ENCODE measurements at places on chromosomes 7 and 10.

GRCh38 chr10:8659982-8660381, 605.5 kb downstream of the GATA3 start:
- no peak overlapping the region for H3K4me3 ChIP-seq
- DNase-seq, result no peak
- no peaks in the 10 kb centered on the region for H3K4me1 ChIP-seq
- no peak overlapping the region for H3K27ac ChIP-seq

- H3K27me3 ChIP-seq, result no peaks in the 10 kb centered on the region
- DNase-seq, result peak; percentile 8
- peak overlapping the region; percentile 39 for H3K27ac ChIP-seq
- H3K36me3 ChIP-seq, result no peaks in the 10 kb centered on the region
These were observed 46.4 kb upstream of the NXPH1 start for GRCh38 chr7:8386926-8387550.

DNA sequence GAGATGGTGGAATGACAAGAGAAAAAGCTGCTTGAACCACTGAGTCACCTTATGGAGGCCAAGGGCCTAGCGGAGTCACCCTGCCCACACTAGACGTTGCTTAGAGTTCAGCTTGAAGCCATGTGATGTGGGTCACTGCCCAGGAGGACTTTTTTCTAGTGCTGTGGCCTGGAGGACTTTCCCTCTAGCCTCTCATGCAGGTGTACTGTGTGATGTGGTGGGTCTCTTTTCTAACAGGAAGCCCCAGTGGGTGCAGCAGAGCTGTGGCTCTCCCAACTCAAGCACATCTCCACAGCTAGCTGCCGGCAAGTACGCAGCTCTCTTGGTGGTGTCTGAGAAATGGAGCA, 13.6 kb downstream of the POR start:
- H3K4me1 ChIP-seq, result no peaks in the 10 kb centered on the region
- no peaks in the 10 kb centered on the region for H3K27me3 ChIP-seq
- no peak overlapping the region for H3K27ac ChIP-seq
- no peaks in the 10 kb centered on the region for H3K36me3 ChIP-seq
- no peak overlapping the region for H3K4me3 ChIP-seq
- DNase-seq, result no peak

GRCh38 chr7:98265841-98266271, 13.8 kb upstream of the TECPR1 start:
- H3K4me3 ChIP-seq, result no peak overlapping the region
- DNase-seq, result no peak
- H3K27me3 ChIP-seq, result no peaks in the 10 kb centered on the region
- H3K36me3 ChIP-seq, result no peaks in the 10 kb centered on the region

GRCh38 chr7:135143885-135144668, 3.8 kb upstream of the TMEM140 start:
- no peaks in the 10 kb centered on the region for H3K36me3 ChIP-seq
- no peak overlapping the region for H3K4me3 ChIP-seq
- H3K4me1 ChIP-seq, result peaks cover 4% of the 10 kb centered on the region
- H3K27ac ChIP-seq, result no peak overlapping the region
- no peaks in the 10 kb centered on the region for H3K27me3 ChIP-seq
- DNase-seq, result no peak

DNA sequence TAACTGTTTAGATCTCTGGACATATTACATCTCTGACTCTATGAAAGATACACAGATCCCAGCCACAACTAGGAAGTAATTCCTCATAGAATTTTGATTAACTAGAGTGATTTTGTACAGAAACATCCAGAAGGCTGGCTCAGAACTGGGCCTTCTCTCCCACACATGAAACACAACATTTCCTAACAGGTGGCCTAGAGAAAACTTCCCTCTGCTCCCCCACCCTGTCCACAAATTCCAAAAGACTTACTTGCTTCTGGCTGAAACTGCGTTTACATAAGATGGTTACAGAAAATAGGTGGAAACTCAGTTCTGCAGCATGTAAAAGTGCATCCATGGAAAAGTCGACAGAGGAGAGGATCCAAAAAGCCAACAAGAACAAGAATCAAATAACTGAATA, 132.9 kb downstream of the FZD1 start:
- H3K4me1 ChIP-seq, result no peaks in the 10 kb centered on the region
- H3K4me3 ChIP-seq, result no peak overlapping the region
- no peaks in the 10 kb centered on the region for H3K36me3 ChIP-seq
- no peak for DNase-seq

- no peak for DNase-seq
- H3K27ac ChIP-seq, result no peak overlapping the region
- no peaks in the 10 kb centered on the region for H3K36me3 ChIP-seq
These were observed 76.0 kb downstream of the HIP1 start for GRCh38 chr7:75662579-75663301.

DNA sequence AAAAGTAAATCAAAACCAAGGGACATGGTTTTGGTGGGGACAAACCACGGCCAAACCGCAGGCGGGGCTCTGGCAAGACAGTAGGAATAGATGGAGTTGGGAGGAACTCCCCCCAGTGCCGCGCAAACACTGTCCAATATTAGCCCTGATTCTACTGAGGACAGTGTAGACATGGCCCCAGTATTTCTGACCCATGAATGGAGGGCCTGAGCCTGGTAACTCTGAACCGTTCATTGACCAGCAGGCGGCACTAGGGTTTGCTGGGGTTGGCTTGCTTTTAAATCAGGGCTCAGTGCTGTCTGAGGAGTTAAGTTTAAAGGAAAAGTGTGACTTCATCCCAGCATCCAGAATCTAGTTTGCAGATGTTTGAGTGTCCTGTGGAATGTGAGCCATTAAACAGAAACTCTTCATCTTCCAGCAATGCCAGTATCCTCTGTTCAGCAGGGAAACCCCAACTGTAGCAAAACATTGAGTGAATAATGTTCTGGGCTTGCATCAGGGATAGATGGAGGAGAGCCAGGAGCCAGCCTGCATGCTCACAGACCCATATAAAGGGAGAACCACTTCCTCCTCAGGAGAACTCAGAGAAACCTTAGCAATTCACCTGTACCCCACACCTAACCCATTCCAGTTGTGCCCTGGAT, 147.4 kb upstream of the PRSS58 start:
- H3K4me1 ChIP-seq, result no peaks in the 10 kb centered on the region
- no peaks in the 10 kb centered on the region for H3K36me3 ChIP-seq
- no peak for DNase-seq
- no peak overlapping the region for H3K4me3 ChIP-seq

- H3K27ac ChIP-seq, result no peak overlapping the region
- DNase-seq, result no peak
- no peak overlapping the region for H3K4me3 ChIP-seq
These were observed 111.9 kb downstream of the TCERG1L start for GRCh38 chr10:131199646-131200045.

GRCh38 chr7:94412762-94413322, 18.1 kb downstream of the COL1A2 start:
- peak overlapping the region; percentile 36 for H3K27ac ChIP-seq
- no peaks in the 10 kb centered on the region for H3K27me3 ChIP-seq
- peaks cover 30% of the 10 kb centered on the region for H3K4me1 ChIP-seq
- no peak overlapping the region for H3K4me3 ChIP-seq
- DNase-seq, result no peak

DNA sequence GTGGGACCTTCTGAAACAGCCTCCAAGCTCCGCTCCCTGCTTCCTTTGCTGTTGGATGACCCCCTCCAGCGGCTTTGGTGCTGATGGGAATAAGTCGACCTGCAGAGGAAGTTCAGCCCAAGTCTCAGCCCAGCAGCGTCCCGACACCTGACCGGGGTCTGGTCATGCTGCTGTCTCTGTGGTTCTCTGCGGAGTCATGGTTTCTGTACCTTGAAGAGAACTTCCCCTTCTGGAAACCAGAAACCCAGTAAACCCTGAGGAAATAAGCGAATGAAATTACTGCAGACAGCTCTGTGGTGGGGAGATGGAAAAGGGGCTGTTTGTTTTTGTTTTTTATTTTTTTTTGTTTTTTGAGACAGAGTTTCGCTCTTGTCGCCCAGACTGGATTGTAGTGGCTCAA, 18.3 kb upstream of the ZNF12 start:
- no peak overlapping the region for H3K4me3 ChIP-seq
- peaks cover 6% of the 10 kb centered on the region for H3K4me1 ChIP-seq
- no peaks in the 10 kb centered on the region for H3K27me3 ChIP-seq
- no peaks in the 10 kb centered on the region for H3K36me3 ChIP-seq
- H3K27ac ChIP-seq, result no peak overlapping the region
- DNase-seq, result no peak

DNA sequence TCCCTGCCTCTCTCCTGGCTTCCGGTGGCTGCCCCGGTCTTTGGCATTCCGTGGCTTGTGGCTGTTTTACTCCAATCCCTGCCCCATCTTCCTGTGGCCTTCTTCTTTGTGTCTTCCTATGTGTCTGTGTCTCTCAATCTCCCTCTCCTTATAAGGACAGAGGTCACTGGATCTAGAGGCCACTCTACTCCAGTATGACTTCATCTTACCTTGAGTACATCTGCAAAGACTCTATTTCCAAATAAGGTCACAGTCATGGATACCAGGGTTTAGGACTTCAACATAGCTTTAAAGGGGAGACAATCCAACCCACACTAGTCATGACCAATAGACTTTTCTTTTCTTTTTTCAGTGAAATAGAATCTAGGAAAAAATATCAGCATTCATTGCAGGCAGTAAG, 153.3 kb upstream of the INSYN2A start:
- H3K27me3 ChIP-seq, result no peaks in the 10 kb centered on the region
- H3K4me1 ChIP-seq, result no peaks in the 10 kb centered on the region
- H3K36me3 ChIP-seq, result no peaks in the 10 kb centered on the region
- no peak overlapping the region for H3K4me3 ChIP-seq

DNA sequence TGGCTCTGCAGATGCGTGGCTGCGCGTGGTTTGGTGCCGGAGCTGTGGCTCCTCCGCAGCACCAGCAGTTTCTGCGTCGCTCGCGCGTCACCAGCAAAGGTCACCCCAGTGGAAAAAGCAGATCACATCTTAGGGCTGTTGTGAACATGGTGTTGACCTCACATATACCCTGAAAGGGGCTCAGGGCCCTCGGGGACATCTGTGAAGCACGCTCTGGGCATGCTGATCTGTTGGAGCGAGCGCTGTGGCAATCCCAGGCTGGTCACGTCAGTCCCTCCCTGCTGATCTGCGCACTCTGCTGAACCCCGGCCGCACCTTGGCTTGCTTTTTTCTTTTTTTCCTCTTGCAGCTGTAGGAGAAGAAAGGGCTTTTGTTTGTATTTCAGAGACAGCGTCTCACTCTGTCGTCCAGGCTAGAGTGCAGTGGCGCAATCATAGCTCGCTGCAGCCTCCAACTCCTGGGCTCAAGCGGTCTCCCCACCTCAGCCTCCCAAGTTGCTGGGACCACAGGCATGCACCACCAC, 33.3 kb upstream of the AP5Z1 start:
- no peaks in the 10 kb centered on the region for H3K27me3 ChIP-seq
- no peak overlapping the region for H3K4me3 ChIP-seq
- DNase-seq, result peak; percentile 43

- H3K4me1 ChIP-seq, result peaks cover 3% of the 10 kb centered on the region
- H3K27ac ChIP-seq, result no peak overlapping the region
- DNase-seq, result peak; percentile 35
- no peaks in the 10 kb centered on the region for H3K27me3 ChIP-seq
These were observed 30.3 kb downstream of the C7orf33 start for GRCh38 chr7:148620749-148621359.

- no peak for DNase-seq
- no peaks in the 10 kb centered on the region for H3K36me3 ChIP-seq
- peak overlapping the region; percentile 78 for H3K27ac ChIP-seq
- no peaks in the 10 kb centered on the region for H3K27me3 ChIP-seq
- no peak overlapping the region for H3K4me3 ChIP-seq
These were observed 12.7 kb downstream of the MYOF start for GRCh38 chr10:93469454-93469853.

- no peak for DNase-seq
- peaks cover 6% of the 10 kb centered on the region for H3K27me3 ChIP-seq
- peaks cover 15% of the 10 kb centered on the region for H3K4me1 ChIP-seq
These were observed 31.4 kb downstream of the CCDC71L start for GRCh38 chr7:106629516-106629915.

GRCh38 chr10:70908406-70909296, 20.3 kb upstream of the PCBD1 start:
- H3K4me3 ChIP-seq, result no peak overlapping the region
- H3K27me3 ChIP-seq, result no peaks in the 10 kb centered on the region
- DNase-seq, result no peak
- no peak overlapping the region for H3K27ac ChIP-seq
- no peaks in the 10 kb centered on the region for H3K4me1 ChIP-seq
- no peaks in the 10 kb centered on the region for H3K36me3 ChIP-seq

DNA sequence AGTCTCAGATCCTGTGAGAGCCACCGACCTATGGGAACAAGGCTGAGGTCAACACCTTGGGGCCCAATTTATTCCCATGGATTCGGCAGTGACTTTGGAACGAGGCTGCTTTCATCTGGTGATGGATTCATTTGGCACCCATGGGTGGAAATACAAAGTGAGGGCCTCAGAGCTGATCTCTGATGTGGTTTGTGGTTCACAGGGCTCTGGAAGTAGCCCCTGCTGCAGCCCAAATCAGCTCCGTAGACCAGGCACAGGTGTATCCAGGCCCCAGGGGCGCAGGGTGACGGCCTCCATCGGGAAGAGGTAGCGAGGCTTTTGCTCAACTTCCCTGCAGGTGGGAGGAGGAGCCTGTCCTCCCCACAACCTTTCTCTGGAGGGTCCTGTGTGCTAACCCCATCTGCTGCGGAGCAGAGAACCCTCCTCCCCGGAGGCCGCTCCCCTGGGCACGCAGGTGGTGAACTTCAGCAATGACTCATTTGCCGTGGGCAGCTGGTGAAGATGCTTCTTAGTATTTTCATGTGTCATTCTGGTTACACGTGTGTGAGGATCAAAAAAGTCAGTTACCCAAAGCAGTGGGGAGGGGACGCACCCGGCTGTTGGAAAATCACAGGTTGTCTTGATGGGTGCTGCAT, 7.5 kb upstream of the JAKMIP3 start:
- H3K27ac ChIP-seq, result no peak overlapping the region
- H3K4me3 ChIP-seq, result no peak overlapping the region
- no peaks in the 10 kb centered on the region for H3K36me3 ChIP-seq
- no peaks in the 10 kb centered on the region for H3K27me3 ChIP-seq
- H3K4me1 ChIP-seq, result no peaks in the 10 kb centered on the region

GRCh38 chr7:66157060-66157459, 42.4 kb downstream of the CRCP start:
- no peaks in the 10 kb centered on the region for H3K27me3 ChIP-seq
- H3K4me1 ChIP-seq, result peaks cover 12% of the 10 kb centered on the region
- peak overlapping the region; percentile 61 for H3K27ac ChIP-seq
- H3K36me3 ChIP-seq, result no peaks in the 10 kb centered on the region
- no peak for DNase-seq

GRCh38 chr7:80666376-80666775, 27.9 kb downstream of the CD36 start:
- H3K27ac ChIP-seq, result no peak overlapping the region
- no peaks in the 10 kb centered on the region for H3K4me1 ChIP-seq
- H3K27me3 ChIP-seq, result no peaks in the 10 kb centered on the region
- no peaks in the 10 kb centered on the region for H3K36me3 ChIP-seq
- H3K4me3 ChIP-seq, result no peak overlapping the region

Data from hepatocyte (in vitro differentiated cells).